KBM-7 (cell line): ENCODE measurements at places on chromosomes 7 and 10.

GRCh38 chr10:34364253-34365037, 450.7 kb downstream of the PARD3 start:
- DNase-seq: no peak

GRCh38 chr7:101294039-101294831, 27.4 kb downstream of the IFT22 start:
- DNase-seq: no peak

DNA sequence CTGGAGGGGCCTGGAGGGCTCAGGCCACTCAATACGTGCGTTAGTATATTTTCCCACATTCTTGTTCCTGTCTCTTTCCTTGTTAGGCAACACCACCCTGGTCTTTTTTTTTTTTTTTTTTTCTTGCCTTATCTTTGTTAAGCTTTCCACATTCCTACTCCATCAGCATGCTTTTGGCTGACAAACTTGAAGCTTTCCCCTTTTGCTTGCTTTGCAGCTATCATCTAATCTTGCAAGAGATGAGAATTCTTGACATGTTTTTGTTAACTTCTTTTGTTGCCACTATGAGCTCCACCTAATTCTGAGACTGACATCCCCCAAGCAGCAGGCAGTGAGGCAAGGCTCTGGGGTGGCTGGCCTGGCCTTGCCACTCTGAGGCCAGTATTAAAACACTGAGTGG, 52.5 kb upstream of the NRP1 start:
- DNase-seq: no peak

- DNase-seq: no peak
Observed at GRCh38 chr10:77857272-77857671, 69.3 kb downstream of the DLG5 start.

DNA sequence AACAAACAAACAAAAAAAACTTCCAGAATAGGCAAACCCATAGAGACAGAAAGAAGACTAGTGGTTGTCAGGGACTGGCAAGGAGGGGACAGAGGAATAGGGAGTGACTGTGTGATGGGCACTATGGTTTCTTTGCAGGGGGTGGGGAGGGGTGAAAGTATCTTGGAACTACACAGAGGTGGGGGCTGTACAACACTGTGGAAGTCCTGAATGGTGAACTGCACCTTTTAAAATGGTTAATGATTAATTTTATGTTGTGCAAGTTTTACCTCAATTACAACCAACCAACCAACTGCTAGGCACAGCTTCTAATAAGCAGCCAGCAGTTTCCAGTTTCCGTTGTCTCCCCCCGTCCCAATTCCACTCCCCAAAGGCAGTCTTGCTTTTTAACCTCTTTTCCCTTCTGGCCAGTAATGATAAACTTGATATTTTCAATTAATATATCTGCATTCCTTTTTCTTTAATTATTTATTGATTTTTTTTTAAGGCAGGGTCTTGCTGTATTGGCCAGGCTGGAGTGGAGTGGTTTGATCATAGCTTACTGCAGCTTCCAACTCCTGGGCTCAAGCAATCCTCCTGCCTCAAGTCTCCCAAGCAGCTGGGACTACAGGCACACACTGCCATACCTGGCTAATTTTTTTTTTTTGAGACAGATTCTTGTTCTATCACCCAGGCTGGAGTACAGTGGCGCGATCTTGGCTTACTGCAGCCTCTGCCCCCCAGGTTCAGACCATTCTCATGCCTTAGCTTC, 46.8 kb downstream of the HIP1 start:
- no peak for DNase-seq

- DNase-seq: no peak
Observed at GRCh38 chr10:88980247-88980646, 10.4 kb upstream of the FAS start.

GRCh38 chr10:88853155-88853881, 1.7 kb upstream of the ANKRD22 start:
- peak; percentile 75 for DNase-seq

- DNase-seq: no peak
Observed at GRCh38 chr10:75480374-75480773, 49.0 kb downstream of the LRMDA start.

GRCh38 chr7:47326220-47326619, 255.7 kb downstream of the TNS3 start:
- DNase-seq: no peak
